Tibial nerve (tissue), 4 donors: ENCODE measurements at places on chromosomes 7 and 10. TPM values are rescaled to one million over a fixed set of nuclear protein-coding genes. Genes with fewer than 3 reads are reported as not detected.

GRCh38 chr7:28161331-28161730 is 19.3 kb downstream of the JAZF1 start:
- no peak overlapping the region for H3K27ac ChIP-seq
- H3K4me3 ChIP-seq: no peak overlapping the region
- no peak for DNase-seq
- no peaks in the 10 kb centered on the region for H3K36me3 ChIP-seq

DNA sequence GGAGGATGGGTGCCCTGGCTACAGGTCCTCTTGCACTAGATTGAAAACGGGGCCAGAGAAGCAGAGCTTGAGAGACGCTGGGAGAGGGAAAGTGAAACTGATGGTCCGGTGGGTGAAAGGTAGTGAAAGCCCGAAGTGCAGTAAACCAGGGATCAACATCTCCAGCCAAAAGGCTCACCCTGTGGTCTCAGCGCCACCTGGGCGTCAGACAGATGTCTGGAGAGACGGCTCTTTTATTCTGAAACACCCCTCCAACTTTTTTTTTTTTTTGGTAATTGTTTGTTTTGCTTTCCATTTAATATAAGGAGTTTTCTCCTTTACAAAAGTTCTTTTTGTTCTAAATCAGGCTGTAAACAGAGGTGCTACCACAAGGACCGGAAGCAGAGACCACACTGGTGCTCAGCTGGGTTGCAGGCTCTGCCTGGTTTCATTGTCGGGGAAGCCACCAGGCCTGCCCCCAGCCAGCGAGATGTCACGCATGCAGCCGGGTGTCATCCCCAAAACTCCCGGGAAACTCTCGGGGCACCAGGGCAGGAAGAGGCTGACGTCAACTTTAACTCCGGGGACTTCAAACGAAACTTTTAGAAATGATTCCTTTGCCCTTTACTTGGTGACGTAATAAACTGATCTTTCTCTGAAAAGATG is 11.2 kb downstream of the IL2RA start:
- H3K36me3 ChIP-seq: no peaks in the 10 kb centered on the region
- peak overlapping the region; percentile 76 for H3K27ac ChIP-seq
- peaks cover 28% of the 10 kb centered on the region for H3K4me1 ChIP-seq
- H3K4me3 ChIP-seq: peak overlapping the region; percentile 20

- no peak overlapping the region for H3K27ac ChIP-seq
- no peak overlapping the region for H3K4me3 ChIP-seq
- no peaks in the 10 kb centered on the region for H3K36me3 ChIP-seq
- DNase-seq: no peak
- peaks cover 26% of the 10 kb centered on the region for H3K4me1 ChIP-seq
Measured at GRCh38 chr7:127877951-127878350, 153.3 kb downstream of the LRRC4 start.

GRCh38 chr10:103661198-103661950 is 167.9 kb downstream of the NEURL1 start:
- peak overlapping the region; percentile 93 for H3K27ac ChIP-seq
- H3K27me3 ChIP-seq: no peaks in the 10 kb centered on the region
- DNase-seq: peak; percentile 85
- peaks cover 77% of the 10 kb centered on the region for H3K4me1 ChIP-seq
- H3K36me3 ChIP-seq: no peaks in the 10 kb centered on the region

GRCh38 chr7:130896051-130896881 is 162.3 kb upstream of the KLF14 start:
- H3K27ac ChIP-seq: peak overlapping the region; percentile 94
- no peak overlapping the region for H3K4me3 ChIP-seq
- no peaks in the 10 kb centered on the region for H3K27me3 ChIP-seq
- H3K36me3 ChIP-seq: peaks cover 43% of the 10 kb centered on the region
- peaks cover 79% of the 10 kb centered on the region for H3K4me1 ChIP-seq

DNA sequence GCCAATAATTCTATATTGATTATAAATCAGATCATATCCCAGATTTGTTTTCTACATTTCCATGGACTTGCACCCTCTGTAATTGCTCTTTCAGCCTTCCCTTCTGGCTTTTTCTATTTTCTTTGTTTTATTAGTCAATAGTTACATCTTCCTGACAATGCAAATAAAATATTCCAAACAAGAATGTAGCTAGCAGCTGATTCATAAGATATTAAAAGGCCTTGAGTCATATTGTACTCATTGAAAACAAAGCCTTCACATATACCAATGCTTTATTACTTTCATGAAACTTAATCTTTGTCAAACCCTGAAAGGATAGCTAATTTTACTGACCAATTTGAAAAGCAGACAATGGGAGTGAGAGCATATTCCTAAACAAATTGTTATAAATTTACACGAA is 10.7 kb upstream of the SFMBT2 start:
- no peaks in the 10 kb centered on the region for H3K27me3 ChIP-seq
- no peaks in the 10 kb centered on the region for H3K4me1 ChIP-seq
- H3K36me3 ChIP-seq: no peaks in the 10 kb centered on the region
- H3K4me3 ChIP-seq: no peak overlapping the region

DNA sequence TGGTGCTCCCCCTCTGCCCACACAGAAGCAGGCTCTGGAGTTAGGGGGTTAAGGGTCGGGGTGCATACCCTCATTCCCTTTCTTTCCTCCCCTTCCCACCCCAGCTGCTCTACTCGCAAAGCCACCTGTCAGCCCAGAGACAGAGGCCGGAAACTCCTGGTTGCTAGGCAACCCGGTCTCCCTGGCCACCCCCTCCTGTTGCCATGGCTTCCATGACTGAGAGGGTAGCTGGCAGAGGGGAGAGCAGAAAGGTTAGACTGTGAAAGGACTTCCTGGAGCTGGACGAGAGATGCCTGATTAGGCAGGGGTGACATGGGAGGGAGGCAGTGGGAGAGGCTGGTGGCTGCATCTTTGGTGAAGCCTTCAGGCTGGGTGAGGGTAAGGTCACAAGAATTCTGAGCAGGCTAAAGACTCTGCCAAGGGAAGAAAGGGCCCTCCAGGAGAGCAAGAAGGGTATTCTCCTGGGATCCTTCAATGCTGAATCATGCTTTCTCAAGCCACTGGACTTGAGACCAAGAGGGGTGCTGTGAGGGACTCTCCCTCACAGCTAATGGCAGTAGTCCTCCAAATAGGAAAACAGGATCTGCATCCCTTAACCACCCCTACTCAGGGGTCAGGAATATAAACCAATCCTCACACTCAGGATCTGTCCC is 5.4 kb downstream of the PSD start:
- DNase-seq: no peak
- no peak overlapping the region for H3K27ac ChIP-seq
- H3K4me1 ChIP-seq: peaks cover 16% of the 10 kb centered on the region
- H3K27me3 ChIP-seq: no peaks in the 10 kb centered on the region

DNA sequence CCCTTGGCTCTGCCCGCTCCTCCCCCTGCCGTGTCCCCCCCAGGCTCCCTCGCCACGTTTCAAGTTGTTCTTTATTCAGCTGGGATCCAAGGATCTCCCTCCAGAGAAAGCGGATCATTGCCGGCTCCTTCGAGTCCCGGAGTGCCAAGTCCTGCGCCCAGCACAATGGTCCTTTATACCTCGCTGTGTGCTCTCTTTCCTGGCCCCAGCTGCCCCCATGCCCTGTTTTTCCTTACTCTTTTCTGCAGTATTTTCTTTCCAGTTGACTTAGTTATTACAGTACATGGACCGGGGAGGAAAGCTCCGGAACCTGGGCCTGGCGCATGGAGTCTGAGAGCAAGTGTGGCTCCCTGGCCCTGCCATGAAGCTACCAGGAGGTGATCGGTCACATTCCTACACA is 88.1 kb upstream of the KMT2C start:
- H3K27ac ChIP-seq: no peak overlapping the region
- no peaks in the 10 kb centered on the region for H3K27me3 ChIP-seq
- DNase-seq: no peak
- peaks cover 27% of the 10 kb centered on the region for H3K4me1 ChIP-seq
- no peak overlapping the region for H3K4me3 ChIP-seq

DNA sequence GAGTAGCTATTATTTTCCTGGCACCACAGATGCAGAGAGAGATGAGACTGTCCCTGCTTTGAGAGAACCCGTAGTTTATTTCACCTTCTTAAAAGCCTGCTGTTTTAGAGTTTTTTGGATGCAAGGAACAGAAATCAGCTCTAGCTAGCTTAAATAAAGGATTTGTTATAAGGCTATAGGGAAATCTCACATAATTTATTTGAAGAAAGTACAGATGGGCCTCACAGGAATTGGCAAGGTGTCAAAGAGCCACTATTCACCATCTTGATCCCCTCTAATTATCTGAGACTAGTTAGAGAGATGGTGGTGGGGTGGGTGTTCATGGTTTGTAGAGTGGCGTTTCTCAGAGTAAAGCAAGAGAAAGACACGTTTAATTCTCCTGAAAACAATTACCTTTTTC is 7.3 kb downstream of the KMT2E start:
- H3K4me3 ChIP-seq: no peak overlapping the region
- no peaks in the 10 kb centered on the region for H3K27me3 ChIP-seq
- no peak for DNase-seq
- no peaks in the 10 kb centered on the region for H3K4me1 ChIP-seq
- H3K27ac ChIP-seq: no peak overlapping the region

GRCh38 chr7:32385316-32385956 is 104.7 kb downstream of the LSM5 start:
- H3K27me3 ChIP-seq: no peaks in the 10 kb centered on the region
- H3K4me3 ChIP-seq: no peak overlapping the region
- H3K27ac ChIP-seq: no peak overlapping the region
- H3K36me3 ChIP-seq: no peaks in the 10 kb centered on the region
- H3K4me1 ChIP-seq: no peaks in the 10 kb centered on the region

GRCh38 chr10:117928741-117929140 is 118.0 kb downstream of the RAB11FIP2 start:
- H3K4me1 ChIP-seq: no peaks in the 10 kb centered on the region
- H3K4me3 ChIP-seq: no peak overlapping the region
- no peaks in the 10 kb centered on the region for H3K27me3 ChIP-seq
- DNase-seq: no peak

DNA sequence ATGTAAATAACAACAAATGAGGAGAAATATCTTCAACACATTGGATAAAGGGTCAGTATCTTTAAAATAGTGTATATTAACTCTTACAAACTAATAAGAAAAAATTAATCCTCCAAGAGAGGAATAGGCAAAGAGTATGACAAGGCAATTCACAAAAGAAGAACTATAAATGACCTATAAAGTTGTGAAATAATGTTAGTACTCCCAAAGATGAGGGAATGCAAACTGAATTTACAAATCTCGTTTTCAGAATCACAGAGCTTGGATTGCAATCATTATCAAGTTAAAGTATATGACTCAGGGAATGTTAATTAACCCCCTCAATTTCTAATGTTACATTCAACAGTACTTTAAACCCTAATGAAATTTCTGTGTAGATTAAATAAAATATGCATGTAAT is 87.3 kb upstream of the TARP start:
- H3K4me1 ChIP-seq: no peaks in the 10 kb centered on the region
- H3K27ac ChIP-seq: no peak overlapping the region
- no peak for DNase-seq
- no peaks in the 10 kb centered on the region for H3K36me3 ChIP-seq

DNA sequence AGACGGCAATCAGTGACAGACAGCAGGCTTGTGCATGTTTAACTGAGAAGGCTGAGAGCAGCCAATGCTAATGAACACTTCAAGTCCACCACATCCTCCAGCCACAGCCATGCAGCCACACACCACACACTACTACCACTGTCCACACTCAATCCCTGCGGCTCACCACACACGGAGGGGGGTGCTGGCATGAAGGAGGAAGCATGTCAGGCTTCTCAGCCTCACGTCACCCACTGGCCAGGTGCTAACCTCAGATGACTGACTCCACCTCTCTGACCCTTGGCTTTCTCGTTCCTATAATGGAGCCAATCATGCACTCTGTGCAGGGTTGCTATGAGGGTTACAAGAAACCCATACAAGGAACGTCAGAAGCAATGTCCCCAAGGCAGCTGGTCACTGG is 165.4 kb upstream of the RNF32 start:
- H3K4me3 ChIP-seq: no peak overlapping the region
- H3K4me1 ChIP-seq: no peaks in the 10 kb centered on the region
- H3K27me3 ChIP-seq: no peaks in the 10 kb centered on the region
- no peak for DNase-seq

- H3K36me3 ChIP-seq: no peaks in the 10 kb centered on the region
- no peaks in the 10 kb centered on the region for H3K4me1 ChIP-seq
- no peak overlapping the region for H3K27ac ChIP-seq
- H3K4me3 ChIP-seq: no peak overlapping the region
- no peaks in the 10 kb centered on the region for H3K27me3 ChIP-seq
Measured at GRCh38 chr7:152987656-152988055, 228.1 kb downstream of the ACTR3B start.

DNA sequence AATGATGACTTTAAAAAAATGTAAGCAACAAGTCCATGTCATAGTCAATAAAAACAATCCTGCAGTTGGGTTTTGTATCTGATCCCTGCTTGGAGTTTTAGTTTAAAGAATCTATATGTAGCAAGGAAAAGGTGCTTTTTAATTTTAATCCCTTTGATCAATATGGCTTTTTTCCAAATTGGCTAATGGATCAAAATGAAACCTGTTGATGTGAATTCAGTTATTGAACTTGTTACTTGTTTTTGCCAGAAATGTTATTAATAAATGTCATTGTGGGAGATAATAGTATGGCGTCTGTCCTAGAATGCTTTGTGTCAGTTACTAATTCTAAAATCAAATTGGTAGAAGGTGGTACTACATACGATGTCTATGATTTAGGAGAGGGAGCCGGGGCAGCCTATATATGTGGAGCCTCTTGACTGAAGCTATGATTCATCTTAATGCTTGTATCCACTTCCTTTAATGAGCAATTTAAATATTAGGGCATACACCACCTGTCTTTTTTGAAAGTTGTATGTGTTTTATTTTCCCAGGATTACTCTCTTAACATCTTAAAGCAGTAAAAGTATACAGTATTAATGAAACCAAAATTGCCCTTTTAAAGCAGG is 10.3 kb upstream of the PBLD start:
- no peaks in the 10 kb centered on the region for H3K27me3 ChIP-seq
- H3K27ac ChIP-seq: no peak overlapping the region
- no peaks in the 10 kb centered on the region for H3K4me1 ChIP-seq
- H3K4me3 ChIP-seq: no peak overlapping the region
- DNase-seq: no peak

FAM3C gene
- total RNA-seq: 44.7 TPM

CFAP43 gene
- total RNA-seq: 4.3 TPM

OR6V1 gene
- not detected for total RNA-seq

VIM gene
- 8,587 TPM for total RNA-seq

CALHM2 gene
- total RNA-seq: 62.2 TPM

KLF14 gene
- 0.42 TPM for total RNA-seq

CCL24 gene
- not detected for total RNA-seq

LOXL4 gene
- 11.7 TPM for total RNA-seq

PTPRZ1 gene
- 3.5 TPM for total RNA-seq
